ENCODE measurements at places on chromosomes 6 and 20.

- no peak for DNase-seq
Observed at GRCh38 chr6:106134906-106135634, 48.9 kb downstream of the PRDM1 start.

GRCh38 chr6:102571236-102571908 is 1177.9 kb downstream of the GRIK2 start:
- DNase-seq: no peak

GRCh38 chr20:48921883-48922820 is 641 bp downstream of the ARFGEF2 start:
- no peak for DNase-seq

- DNase-seq: no peak
Observed at GRCh38 chr20:13800728-13801134, 15.9 kb downstream of the NDUFAF5 start.

DNA sequence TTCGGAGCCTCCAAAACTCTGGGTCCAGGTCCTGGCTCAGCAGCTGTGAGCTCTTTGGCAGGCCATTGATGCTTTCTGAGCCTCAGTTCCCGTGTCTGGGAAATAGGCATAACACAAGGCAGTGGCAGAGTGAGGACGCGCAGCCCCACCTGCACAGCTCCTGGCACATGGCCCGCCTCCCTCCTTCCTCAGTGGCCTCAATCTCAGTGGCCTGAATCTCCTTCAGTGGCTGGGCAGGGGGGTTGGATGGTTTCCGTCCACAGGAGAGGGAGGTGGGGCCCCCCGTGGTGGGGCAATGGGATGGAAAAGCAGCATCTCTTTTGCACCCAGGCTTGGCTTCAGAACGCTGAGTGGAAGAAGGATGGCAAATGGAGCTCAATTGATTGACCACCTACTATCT is 5.1 kb downstream of the RSPO4 start:
- no peak for DNase-seq

- no peak for DNase-seq
Observed at GRCh38 chr6:44221961-44222335, 1.4 kb upstream of the SLC29A1 start.

GRCh38 chr20:1493536-1493935 is 2.3 kb upstream of the SIRPB2 start:
- DNase-seq: no peak

GRCh38 chr6:152004036-152004566 is 196.6 kb downstream of the ESR1 start:
- no peak for DNase-seq

DNA sequence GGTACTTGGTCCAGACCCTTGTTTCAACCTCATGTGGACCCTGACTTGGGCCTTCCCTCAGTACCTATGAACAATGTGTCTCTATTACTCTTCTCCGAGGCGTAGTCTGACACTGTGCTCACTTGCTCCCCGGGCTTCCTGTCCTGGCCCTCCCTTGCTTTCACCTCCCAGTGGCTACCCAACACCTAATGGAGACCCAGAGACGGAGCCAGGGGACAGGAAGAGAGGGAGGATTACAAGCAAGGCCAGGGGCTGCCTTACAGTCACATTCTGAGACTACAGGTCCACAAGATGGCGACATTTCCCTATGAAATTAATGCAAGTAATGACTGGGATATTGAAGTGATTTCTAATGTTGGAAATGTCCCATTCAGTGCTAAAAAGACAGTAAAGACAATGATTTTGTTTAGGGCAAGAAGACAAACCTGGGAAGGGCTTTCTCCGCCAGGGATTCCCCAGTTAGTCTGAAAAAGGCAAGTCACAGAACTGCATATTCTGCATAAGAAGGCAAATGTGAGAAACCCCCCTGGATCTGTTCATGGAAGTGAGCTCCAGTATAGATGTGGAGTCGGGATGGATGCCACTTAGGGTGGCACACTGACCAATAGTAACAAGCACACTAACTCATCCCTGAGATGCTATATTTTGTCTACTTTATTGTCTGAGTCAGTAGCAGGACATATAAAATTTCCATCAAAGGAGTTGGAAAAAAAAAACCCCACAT is 44.0 kb upstream of the ZBTB24 start:
- peak; percentile 1 for DNase-seq

GRCh38 chr6:327538-328116 is 35.3 kb downstream of the DUSP22 start:
- DNase-seq: no peak

DNA sequence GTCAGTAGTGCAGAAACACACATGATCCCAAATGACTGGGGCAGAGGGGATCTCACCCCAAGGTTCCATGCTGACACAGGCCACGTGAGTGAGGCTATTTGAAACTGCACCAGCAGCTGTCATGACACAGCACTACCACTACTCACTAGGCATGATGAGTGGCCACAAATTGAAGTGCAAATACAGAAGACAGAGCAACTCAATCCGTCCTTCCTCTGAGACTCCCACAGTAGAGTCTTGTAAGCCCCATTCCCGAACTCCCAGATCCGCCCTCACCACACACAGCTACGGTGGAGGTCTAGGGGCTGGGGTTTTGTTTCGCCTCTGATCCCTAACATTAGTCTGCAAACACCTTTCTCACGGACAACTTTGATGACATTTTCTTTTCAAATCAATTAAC is 113.3 kb upstream of the NUP153 start:
- peak; percentile 3 for DNase-seq

GRCh38 chr20:50959543-50960126 is 1.0 kb downstream of the MOCS3 start:
- DNase-seq: no peak

DNA sequence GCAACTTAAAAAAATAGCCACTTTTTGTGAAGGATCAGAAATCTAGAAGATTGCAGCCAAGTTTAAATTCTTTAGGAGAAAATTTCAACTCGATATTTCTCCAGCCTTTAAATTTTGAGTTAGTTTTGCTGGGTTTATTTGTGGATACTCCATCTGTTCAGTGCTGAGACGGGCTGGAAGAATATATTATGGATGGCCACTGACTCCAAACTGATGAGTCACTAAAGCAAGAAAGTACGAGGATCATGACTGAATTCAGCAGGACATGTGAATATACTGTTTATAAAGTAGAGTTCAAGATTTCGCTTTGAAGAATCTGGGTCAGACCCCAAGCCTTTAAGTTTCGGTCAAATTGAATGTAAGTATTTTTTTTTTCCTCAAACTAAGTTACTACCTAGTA is 199.5 kb downstream of the ADGRB3 start:
- DNase-seq: no peak

GRCh38 chr6:2351807-2352431 is 106.5 kb upstream of the GMDS start:
- no peak for DNase-seq

DNA sequence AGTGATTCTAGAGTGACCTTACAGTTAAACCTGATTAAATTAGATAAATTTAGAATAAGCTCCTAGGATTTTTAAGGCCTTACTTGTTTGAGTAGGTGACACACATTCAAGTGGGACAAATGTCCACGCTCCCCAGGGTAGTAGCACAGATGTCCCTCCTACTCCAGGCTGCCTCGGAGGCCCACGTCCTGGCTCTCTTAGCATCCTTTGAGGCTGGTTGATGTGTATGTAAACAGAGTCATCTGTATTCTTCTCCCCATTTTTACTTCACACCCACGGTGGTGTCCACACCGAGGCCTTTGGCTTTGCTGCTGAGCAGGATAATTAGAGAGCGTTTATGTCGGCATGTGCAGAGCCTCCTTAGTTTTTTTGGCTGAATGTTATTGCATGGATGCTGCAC is 15.8 kb downstream of the ENTPD6 start:
- DNase-seq: no peak

GRCh38 chr6:73791336-73791735 is 95.3 kb downstream of the CD109 start:
- no peak for DNase-seq

DNA sequence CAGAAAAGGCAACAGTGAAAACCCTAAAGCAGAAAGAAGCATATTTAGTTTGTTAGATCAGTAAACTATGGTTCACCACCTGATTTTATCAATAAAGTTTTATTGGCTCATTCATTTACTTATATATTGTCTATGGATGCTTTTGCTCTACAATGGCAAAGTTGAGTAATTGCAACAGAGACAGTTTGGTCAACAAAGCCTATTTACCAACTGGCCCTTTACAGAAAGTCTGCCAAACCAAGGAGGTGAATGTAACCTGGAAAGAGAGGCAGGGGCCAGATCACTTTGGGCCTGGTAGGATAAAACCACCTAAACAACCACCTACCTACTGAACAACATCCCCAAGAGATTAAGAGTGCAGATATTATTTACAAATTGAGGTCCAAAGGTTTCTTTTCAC is 19.4 kb downstream of the SAYSD1 start:
- no peak for DNase-seq

- no peak for DNase-seq
Observed at GRCh38 chr6:8686077-8686476, 250.7 kb upstream of the SLC35B3 start.

- DNase-seq: no peak
Observed at GRCh38 chr6:93391965-93392364, 27.4 kb downstream of the EPHA7 start.

- no peak for DNase-seq
Observed at GRCh38 chr20:57919049-57919448, 209.2 kb upstream of the PMEPA1 start.

DNA sequence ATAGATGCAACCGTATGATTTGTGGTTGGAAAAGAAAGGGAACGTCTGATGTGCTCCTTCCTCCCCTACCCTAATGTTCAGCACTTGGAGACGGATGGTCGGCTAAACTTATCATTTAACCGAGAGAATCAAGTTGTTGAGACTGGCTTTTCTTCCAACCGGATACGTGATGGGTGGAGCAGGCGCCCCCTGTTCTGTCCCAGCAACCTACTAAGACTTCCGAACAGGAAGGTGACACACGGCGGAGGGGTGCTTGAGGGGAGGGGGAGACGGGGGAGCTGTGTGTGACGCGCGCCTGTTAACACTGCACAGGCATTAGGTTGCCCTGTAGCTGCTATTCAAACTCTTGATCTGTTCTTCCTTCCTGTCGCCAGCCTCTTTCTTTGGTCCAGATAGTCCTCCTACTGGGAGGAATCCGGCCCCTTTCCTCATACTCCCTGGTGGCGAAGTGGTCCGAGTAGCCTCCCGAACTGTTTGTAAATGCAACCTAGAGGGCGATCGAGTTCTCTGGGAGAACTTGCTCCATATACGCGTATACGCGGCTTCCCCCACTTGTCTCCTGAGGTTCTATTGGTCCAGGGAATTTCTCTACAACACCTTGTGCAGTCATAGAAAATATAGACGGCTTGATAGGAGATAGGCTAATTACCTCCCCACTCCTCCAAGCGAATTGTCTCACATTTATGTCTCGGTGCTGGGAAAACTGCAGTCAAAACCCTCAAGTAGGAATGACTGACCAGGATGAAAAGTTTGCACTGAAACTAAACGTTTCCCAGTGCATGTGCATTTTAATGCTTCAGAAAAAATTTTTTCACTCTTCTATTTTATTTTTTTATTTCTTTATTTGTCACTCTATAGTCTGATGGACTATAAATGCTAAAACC is 126.0 kb upstream of the SLC2A12 start:
- peak; percentile 20 for DNase-seq

DNA sequence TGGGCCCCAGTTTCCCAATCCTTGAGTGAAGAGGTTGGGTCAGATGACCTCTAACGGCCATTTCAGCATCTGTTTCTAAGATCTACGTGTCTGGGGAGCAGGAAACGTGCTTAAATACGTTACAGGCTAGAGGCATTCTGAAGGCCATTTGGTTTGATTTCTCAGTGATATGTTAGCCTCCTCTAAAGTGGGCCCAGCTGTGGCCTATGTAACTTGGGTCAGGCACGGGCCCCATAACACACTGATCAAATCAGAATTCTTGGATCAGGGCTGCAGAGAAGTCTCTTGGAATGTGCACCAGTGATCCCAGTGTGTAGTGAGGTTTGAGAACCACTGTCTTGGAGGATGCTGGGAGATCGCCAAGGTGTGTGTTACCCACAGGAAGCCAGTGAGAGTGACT is 36.1 kb upstream of the TGM3 start:
- no peak for DNase-seq

GRCh38 chr6:143112084-143112768 is 51.5 kb downstream of the AIG1 start:
- no peak for DNase-seq

DNA sequence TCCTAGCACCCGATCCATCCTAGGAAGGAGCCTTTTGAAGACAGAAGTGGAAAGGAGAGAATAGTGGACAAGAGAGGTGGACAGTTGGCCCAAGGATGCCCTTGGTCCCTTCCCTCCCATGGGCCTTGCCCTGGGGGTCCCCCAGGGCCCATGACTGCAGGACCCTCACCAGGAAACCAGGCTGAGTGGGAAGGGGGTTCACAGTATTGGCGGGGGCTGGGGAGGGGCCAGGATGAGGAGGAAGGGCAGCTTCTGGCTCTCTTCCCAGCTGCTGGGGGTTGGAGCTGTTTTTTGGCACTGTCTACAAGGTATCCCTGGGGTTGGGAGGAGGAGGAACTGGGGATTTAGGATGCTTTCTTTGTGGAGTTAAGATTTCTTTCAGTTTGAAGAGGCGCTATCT is 4.0 kb upstream of the DSN1 start:
- no peak for DNase-seq

DNA sequence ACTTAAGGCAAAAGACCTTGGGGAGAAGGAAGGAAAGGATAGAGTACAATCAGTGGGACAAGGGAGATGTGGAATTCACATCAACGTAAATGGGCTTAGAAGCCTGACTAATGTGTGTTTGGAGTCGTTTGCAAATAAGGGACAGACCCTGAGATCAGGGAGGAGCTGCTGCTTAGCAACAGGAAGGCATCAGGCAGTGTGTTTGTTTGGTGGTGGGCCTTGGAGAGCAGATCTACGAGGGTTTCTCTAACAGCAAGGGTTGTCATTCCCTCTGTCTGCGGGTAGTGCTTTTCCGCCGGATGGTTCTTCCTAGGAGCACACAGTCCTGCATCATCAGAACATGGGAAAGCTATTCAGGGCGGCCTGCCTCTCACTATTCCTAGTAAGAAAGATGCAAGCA is 40.4 kb downstream of the C6orf118 start:
- DNase-seq: no peak

GRCh38 chr6:40654828-40655227 is 67.7 kb upstream of the LRFN2 start:
- no peak for DNase-seq

DNA sequence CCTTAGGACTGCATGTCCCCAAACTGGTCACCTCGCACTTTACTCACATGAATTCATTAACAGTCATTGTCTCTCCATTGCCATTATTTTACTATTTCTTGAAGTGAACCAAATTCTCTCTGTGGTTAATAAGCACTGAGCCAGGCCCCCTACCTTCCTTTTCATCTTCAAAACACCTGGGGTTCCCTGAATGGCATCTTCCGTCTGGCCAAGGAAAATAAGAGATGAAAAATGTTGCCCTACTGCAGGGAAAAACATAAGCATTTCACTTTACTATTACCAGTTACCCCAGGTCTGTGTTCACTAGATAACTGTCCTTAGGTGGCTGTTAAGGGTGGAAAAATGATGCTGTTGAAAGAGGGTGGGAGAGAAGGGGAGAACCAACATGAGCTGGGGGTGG is 10.0 kb upstream of the NKX2-2 start:
- DNase-seq: no peak

DNA sequence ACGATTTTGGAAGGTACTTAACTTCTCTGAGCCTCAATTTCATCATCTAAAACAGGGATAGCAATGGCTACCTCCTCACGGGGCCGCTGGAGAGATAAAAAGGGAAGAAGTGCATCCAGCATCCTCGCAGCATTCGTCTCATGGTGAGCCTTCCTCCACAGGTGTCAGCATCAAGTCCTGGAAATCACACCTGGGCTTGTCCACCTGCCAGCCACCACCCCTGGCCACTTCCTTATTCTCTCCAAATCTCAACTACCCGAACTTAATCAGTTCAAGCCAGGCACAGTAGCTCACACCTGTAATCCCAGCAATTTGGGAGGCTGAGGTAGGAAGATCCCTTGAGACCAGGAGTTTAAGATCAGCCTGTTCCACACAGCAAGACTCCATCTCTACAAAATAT is 234.5 kb downstream of the LY86 start:
- no peak for DNase-seq

Measured in C1 segment of cervical spinal cord (tissue), 14 donors.